H7 (cell line): ENCODE measurements at places on chromosomes 11 and 22. TPM values are rescaled to one million over a fixed set of nuclear protein-coding genes. Genes with fewer than 3 reads are reported as not detected.

DNA sequence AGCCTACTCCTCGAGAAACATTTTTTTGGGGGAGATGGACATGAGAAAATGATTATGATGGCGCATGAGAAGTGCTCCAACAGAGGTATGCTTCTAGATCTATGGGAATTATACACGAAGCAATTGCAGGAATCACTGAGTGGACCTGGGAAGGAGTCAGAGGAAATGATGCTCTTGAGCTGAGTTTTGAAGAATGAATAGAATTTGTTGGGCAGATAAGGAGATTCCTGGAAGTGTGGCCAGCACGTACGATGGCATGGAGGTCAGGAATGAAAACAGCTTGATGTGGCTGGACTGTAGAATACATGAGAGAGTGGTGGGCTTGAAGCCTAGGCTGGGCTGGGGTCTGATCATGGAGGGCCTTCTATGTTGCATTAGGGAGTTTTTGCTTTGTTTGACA, 31.7 kb downstream of the ADAMTS15 start:
- no peak for DNase-seq

- no peak for DNase-seq
Observed at GRCh38 chr11:119814766-119815165, 85.8 kb upstream of the NECTIN1 start.

DNA sequence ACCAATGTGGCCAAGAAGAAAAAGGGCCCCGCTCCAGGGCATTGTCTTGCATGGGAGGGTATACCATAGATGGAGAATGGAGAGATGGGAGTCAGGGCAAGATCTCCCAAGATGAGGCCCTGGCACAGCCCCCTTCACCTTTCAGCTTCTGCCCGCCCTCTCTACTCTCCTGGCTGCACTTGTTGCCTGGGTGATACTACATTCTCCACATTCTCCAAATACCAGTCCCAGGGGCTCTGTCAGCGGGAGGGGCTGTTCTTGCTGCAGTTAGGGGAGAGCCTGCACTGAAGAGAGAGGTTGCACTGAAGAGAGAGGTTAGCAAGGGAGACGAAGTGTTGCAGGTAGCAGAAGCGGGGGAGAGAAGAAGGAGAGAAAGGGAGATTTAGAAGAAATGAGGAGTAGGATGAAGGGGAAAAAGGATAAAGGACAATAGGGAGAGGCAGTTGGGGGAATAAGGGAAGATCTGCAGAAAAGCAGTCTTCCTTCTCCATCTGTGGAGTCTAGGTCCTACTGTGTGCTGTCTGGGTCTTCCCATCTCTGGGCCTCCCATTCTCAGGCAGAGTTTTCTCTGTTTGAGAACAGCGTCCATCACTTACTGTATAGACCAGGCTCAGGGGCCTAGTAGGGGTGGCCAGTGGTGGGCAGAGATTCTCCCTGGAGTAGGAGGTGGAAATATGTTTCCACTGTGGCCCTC, 8.0 kb downstream of the PHLDB1 start:
- DNase-seq, result peak; percentile 81

GRCh38 chr11:43403357-43404231, 44.9 kb downstream of the TTC17 start:
- no peak for DNase-seq

DNA sequence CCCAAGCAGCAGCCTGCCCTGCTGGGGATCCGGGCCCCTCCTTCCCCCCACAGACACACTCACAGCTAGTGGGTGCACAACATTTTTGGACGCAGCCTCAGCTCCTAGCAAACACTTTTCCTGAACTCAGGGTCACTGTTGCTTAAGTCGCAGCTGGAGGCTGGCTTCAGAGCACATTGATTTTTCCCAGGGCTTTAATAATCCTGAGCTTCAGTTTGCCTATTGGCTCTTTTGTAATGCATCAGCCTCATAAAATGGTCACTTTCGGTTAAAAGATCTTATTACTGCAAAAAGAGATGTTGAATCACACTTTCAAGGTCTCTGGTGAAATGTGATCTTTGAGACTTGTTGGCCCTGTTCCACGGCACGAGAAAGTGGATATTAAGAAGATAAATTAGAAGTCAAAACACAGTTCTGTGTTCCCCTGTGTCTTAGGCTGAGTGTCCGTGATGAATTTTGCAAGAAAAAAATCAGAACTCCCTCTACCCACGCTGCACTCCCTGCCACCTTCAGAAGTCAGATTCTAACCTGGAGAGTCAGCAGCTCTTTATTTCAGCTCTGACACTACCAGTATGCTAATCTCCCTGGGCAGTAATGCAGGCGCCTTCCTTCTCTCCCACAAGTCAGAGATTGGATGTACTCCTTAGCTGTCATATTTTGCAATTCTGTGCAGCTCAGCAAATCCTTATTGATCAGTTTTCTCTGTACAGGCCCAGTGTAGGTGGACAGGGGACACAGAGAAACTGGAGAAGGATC, 158.2 kb upstream of the E2F8 start:
- no peak for DNase-seq

GRCh38 chr22:28505416-28506149, 174.1 kb downstream of the TTC28 start:
- no peak for DNase-seq

OR9Q1 gene
- not detected in 2 replicates for total RNA-seq

DNA sequence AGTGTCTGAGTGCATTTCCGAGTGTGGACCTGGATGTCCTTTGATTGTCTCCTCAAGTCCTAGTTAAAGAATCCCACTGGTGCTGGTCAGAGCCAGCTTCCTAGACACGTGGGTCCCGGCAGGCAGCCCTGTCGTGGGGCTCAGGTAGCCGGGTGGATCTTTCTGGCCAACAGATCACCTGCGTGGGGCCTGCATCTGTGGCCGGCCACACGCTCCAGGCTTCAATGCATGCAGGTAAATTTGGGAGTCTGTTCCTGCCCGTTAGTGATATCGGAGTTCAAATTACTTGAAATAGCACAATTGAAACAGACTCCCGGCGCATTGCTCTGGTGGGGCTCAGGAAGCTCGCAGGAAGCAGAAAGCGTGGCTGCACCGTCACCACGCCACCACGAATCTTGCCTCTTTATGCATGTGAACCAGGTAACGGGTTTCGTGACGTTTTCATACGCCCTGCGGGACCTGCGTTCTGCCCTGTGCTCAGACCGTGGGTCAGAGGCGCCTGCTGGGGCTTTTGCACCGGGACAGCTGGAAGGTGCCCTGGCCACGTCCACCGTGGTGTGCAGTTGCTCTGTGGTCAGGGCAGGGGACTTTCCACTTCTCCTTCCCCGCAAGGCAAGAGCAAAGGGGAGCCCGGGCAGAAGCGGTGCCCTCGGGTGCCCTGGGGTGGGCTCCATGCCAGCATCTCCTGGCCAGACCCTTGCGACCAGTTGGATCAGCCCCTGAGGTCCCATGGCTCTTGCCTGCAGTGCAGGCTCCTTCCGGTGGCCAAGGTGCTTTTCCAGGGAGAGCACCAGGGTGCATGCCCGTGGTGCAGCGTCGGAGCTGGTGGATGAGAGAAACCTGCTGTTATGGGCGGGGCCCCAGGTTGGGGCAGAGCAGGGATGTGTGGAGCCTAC, 803.5 kb downstream of the BRD1 start:
- DNase-seq, result no peak

DNA sequence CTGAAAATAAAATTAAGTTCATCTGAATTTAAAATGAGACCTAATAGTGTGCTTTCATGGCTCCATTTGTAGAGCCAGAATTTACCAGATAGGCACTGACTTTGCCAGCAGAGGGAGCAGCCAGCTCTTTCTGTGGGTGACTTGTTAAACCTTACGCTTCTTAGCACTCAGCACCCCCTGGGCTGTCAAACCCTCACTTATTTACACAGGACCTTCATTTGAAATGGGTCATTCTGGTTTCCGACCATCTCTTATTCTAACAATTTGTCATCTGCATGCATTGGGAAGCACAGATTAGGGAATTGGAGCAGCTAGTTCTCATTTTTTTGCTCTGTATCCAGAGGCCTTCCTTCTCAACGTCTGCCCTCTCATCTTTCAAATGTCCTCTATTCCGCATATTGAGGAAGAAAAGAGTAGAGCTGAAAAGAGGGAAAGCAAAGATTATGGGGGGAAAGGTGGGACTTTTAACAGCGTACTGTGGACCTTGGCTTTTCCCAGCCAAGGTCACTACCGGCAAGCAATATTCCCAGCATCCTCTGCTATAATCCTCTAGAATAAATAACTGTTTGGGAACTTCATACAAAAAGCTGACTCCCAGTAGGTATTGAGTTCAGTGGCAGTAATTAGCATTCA, 3.1 kb downstream of the ASRGL1 start:
- DNase-seq, result peak; percentile 43

DNA sequence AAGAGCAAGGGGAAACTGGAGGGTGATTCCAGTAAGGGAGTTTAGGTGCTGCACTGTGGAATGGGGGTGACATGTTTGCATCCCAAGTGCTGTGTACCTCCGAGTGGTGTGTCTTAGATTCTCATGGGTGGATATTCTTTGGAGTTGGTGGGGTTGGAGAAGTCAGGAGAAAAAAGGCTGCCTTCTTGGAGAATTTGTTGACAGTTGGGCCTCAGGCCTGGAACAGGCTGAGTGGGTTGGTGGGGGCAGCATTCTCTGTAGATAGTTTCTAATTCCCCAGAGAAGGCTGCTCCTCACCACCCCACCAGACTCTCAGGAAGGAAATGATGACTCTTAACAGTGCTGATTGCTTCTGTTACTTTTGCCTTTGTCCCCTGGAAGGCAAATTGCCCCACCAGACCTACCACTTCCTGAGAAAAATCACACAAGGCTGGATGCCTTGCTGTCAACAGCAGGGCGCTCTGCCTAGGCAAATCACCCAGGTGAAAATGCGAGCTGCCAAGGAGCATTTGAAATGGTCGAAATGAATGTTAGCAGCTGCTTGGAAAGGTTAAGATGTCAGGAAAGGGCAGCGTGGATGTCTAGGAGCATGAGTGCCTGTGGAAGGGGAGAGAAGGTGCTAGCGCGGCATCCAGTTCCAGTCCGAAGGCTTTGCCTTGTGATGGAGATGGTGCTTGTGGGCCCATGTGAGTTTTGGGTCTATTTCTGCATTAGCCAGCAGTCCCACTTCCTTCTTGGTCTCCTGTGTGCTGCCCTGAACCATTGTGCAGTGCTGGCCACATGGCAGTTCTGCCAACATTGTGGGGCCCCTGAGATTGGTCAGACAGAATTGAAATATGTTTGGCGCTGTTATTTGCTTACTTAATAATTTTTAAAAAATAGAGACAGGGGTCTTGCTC, 29.7 kb upstream of the SORL1-AS1 start:
- no peak for DNase-seq

DNA sequence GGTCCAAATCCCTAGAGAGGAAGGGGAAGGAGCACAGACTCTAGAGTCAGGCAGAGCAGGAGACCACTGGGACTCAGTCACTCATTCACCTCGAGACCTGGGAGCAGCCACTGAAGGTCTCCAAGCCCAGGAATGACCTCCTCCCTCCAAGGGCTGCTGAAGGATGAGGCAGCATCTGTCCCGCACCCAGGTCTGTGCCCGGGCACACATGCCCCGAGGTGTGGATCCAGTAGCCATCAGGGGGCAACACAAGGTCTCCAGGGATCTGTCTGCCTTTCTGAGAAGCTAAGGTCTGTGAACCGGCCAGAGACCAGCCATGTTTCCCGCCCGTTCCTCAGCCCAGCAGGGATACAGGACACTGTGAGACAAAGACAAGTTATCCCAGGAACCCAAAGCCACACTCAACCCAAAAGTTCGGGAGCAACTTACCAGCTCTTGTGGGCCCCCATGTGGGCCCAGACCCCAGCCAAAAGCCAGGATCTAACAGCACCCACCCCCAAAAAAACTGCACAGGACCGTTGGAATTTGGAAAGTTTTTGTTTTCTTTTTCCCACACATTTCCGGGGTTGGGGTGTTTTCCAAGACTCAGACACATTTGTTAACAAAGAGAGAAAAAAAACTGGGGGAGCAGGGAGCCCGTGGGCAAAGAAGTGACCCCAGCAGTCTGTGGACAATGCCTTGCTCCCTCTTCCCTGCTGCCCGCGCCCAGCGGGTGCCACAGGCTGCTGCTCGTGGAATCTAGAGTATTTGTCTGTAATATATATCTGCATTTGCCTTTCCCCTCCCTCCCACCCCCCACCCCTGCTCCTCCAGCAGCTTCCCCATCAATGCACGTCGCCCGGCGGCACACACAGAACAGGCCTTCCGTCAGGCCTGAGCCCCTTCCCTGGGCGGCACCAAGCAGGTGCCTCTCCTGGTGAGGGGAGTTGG, 14.9 kb downstream of the SLC22A12 start:
- peak; percentile 72 for DNase-seq

PTPRJ gene
- 10.0 and 12.0 TPM in 2 replicates for total RNA-seq
